ENCODE measurements at places on chromosomes 4 and X. TPM values are rescaled to one million over a fixed set of nuclear protein-coding genes. Genes with fewer than 3 reads are reported as not detected.

CFAP299 gene
- 2.1 TPM for total RNA-seq

MAGEC3 gene
- total RNA-seq = not detected

NDP gene
- total RNA-seq = 0.41 TPM

IL15 gene
- 2.3 TPM for total RNA-seq

FAM47E gene
- total RNA-seq = not detected

PLXNB3 gene
- total RNA-seq = 6.1 TPM

MAGEE1 gene
- total RNA-seq = 2.5 TPM

TBC1D19 gene
- 35.2 TPM for total RNA-seq

ATP8A1 gene
- total RNA-seq = 7.5 TPM

BOD1L1 gene
- 41.5 TPM for total RNA-seq

FAM236C gene
- not detected for total RNA-seq

CTAG2 gene
- total RNA-seq = not detected

TLR3 gene
- total RNA-seq = 3.3 TPM

ZXDA gene
- 5.2 TPM for total RNA-seq

SCRG1 gene
- total RNA-seq = 0.49 TPM

Data from fibroblast of the aortic adventitia (primary cell).